Progenitor cell of endocrine pancreas (in vitro differentiated cells): ENCODE measurements at places on chromosomes 5 and 9.

DNA sequence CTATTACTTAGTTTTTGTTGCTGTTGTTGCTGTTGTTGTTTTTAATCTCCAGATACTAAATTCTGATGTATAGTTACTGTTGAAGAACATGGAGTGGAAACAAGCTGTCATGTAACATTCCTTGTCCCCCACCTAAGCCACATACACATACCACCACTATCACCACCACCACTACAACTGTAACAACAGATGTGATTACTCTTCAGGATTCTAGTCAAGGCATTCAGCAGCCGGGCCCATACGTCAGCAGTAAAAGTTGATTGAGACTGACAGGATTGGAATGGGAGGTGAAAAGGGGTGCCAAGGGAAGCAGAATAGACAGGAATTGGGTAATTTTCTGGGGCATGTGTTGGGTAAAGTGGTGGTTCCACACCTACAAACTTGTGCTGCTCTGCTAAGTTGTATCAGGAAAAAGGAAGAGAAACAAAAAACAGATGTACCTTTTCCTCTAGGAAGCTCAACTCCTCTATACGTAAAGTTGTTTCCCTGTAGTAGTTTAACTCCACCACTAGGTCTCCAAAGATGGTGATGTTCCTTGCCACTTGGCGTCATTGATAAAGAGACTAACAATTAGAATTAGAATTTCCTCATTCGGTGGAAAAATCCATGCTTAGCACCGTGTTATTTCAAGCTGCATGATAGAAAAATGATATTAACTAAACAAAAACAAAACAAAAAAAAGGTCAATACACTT, 138.6 kb downstream of the ARRDC3 start:
- no peaks in the 10 kb centered on the region for H3K27me3 ChIP-seq
- peaks cover 3% of the 10 kb centered on the region for H3K36me3 ChIP-seq
- peaks cover 2% of the 10 kb centered on the region for H3K4me1 ChIP-seq
- H3K4me3 ChIP-seq, result no peak overlapping the region
- no peak overlapping the region for H3K27ac ChIP-seq

- no peak overlapping the region for H3K27ac ChIP-seq
- H3K27me3 ChIP-seq, result peaks cover 3% of the 10 kb centered on the region
- H3K4me3 ChIP-seq, result no peak overlapping the region
- no peaks in the 10 kb centered on the region for H3K36me3 ChIP-seq
Measured at GRCh38 chr9:74275872-74276508, 221.1 kb upstream of the RORB start.

GRCh38 chr5:154756009-154756867, 1.1 kb downstream of the LARP1 start:
- H3K27me3 ChIP-seq, result no peaks in the 10 kb centered on the region
- peak overlapping the region; percentile 98 for H3K27ac ChIP-seq
- peak overlapping the region; percentile 98 for H3K4me3 ChIP-seq
- peaks cover 45% of the 10 kb centered on the region for H3K4me1 ChIP-seq
- peak; percentile 30 for DNase-seq

- no peaks in the 10 kb centered on the region for H3K4me1 ChIP-seq
- H3K4me3 ChIP-seq, result no peak overlapping the region
- H3K36me3 ChIP-seq, result no peaks in the 10 kb centered on the region
- H3K27ac ChIP-seq, result peak overlapping the region; percentile 31
Measured at GRCh38 chr5:113336975-113337374, 97.8 kb downstream of the TSSK1B start.

- no peak overlapping the region for H3K27ac ChIP-seq
- no peaks in the 10 kb centered on the region for H3K27me3 ChIP-seq
- no peaks in the 10 kb centered on the region for H3K36me3 ChIP-seq
- H3K4me3 ChIP-seq, result no peak overlapping the region
- H3K4me1 ChIP-seq, result no peaks in the 10 kb centered on the region
- no peak for DNase-seq
Measured at GRCh38 chr5:84535281-84535680, 150.6 kb upstream of the EDIL3 start.

DNA sequence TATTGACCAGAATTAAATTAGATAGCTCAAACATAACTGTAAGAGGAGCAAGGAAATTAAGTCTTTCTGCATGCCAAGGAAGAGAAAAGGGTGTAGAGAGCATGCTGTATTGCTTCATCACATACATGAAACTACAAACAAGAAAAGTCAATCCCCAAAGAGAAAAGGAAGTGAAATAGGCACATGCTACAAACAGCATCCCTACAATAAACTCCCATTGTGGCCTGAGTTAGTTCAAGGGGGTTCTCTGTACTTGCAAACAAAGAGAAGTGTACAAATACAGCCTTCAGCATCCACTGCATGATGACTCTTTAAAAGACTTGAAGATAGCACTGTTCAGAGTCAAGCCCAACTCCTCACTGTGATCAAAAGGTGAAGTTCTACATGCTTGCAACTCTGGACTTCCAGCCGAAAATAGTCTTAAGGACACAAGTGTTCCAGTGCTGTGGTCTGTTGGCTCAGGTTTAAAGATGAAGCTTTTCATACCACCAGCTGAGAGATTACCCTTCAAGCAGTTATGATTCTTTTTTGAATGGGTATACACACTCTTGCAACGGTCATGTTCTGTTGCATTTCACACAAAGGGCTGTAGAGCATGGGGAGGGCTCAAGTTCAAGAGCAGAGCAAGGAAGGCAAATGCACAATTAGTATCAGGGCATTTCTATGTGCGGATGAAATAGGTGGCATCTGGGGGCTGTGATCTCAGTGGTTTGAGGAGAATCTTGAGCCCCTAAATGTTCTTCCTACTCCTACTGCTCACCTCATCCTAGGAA, 534.5 kb downstream of the EBF1 start:
- H3K36me3 ChIP-seq, result no peaks in the 10 kb centered on the region
- no peak overlapping the region for H3K4me3 ChIP-seq
- H3K27ac ChIP-seq, result no peak overlapping the region
- peaks cover 8% of the 10 kb centered on the region for H3K27me3 ChIP-seq
- no peak for DNase-seq

DNA sequence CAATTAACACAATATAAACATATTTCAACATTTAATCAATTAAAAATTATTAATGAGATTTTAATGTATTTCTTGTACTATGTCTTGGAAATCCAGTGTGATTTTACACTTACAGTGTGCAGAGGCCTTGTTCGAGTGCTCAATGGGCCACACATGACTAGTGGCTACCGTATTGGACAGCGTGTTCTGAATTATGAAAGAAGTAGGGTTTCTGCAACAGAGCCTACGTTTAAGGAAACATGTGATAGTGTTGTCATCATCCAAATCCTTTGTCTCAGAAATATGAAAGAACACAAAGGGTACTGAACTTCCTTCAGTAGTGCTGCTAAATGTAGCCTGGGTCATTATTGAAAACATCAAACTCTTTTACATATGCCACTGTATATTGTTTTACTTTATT, 29.5 kb downstream of the NPR3 start:
- H3K27ac ChIP-seq, result no peak overlapping the region
- H3K36me3 ChIP-seq, result no peaks in the 10 kb centered on the region
- no peak overlapping the region for H3K4me3 ChIP-seq
- H3K27me3 ChIP-seq, result no peaks in the 10 kb centered on the region
- no peak for DNase-seq

DNA sequence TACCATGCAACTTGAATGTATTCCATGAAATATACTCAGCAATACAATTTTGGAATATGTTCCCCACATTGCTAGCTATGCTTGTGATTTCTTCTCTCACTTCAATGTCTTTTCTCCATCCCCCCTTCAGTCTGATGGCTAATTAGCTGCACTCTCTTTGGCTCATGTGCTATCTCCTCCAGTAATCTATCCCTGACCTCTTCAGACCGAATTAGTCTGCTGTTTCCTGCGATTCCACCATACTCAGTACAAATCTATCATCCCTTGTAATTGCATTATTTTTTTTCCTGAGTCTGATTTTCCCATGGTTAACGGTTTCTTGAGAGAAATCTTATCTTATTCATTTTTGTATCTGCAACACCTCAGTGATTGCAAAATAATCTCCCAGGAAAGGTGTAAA, 360.7 kb upstream of the CDH10 start:
- DNase-seq, result no peak
- no peaks in the 10 kb centered on the region for H3K36me3 ChIP-seq
- H3K27ac ChIP-seq, result no peak overlapping the region
- H3K4me3 ChIP-seq, result no peak overlapping the region
- H3K27me3 ChIP-seq, result no peaks in the 10 kb centered on the region

DNA sequence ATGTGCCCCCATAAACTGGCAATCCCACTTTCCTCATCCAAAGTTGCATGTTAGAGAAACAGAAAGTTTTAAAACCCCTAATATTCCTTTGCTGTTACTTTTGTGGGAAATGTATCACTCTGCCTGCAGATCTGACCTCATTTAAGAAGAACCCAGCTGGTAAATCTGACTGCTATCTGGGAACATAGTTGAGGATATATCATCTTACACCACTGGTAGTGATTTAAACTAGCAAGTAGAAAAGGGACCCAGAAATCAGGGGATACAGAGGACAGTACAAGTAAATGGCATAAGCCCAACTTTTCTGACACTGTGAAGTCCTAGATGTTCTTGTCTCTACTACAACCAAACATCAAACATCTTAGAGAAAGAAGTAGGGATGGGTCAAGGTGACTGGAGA, 1060.5 kb upstream of the DMAC1 start:
- H3K27ac ChIP-seq, result no peak overlapping the region
- H3K4me1 ChIP-seq, result peaks cover 17% of the 10 kb centered on the region
- H3K27me3 ChIP-seq, result peaks cover 23% of the 10 kb centered on the region

GRCh38 chr9:69900406-69900805, 79.8 kb downstream of the CFAP95 start:
- no peaks in the 10 kb centered on the region for H3K27me3 ChIP-seq
- H3K4me3 ChIP-seq, result no peak overlapping the region
- H3K36me3 ChIP-seq, result no peaks in the 10 kb centered on the region

DNA sequence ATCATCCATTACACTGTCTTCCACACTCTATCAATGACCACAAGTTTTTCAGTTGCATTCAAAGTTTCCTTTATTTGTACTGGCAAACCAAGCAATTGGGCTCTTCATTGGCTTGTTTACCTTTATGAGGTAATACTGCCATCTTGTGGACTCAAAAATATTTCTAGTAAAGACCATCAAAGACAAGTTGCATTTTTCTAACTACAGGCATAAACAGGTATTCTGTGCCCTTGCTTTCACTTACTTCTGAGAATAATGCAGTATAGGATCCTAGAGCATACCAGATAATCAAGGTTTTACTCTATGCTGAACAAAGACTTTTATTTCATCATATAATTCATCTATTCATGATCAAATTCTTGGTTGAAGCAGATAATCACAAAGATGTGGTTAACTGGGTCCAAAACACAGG, 173.7 kb upstream of the POU5F2 start:
- peaks cover 2% of the 10 kb centered on the region for H3K36me3 ChIP-seq
- no peak for DNase-seq
- no peaks in the 10 kb centered on the region for H3K27me3 ChIP-seq
- H3K4me1 ChIP-seq, result peaks cover 2% of the 10 kb centered on the region

GRCh38 chr5:93782978-93783377, 41.6 kb upstream of the POU5F2 start:
- no peaks in the 10 kb centered on the region for H3K27me3 ChIP-seq
- peaks cover 8% of the 10 kb centered on the region for H3K4me1 ChIP-seq
- no peak overlapping the region for H3K4me3 ChIP-seq
- no peaks in the 10 kb centered on the region for H3K36me3 ChIP-seq
- no peak for DNase-seq

- H3K27ac ChIP-seq, result no peak overlapping the region
- no peak overlapping the region for H3K4me3 ChIP-seq
- DNase-seq, result no peak
- H3K4me1 ChIP-seq, result peaks cover 19% of the 10 kb centered on the region
Measured at GRCh38 chr5:163968651-163969050, 463.2 kb downstream of the MAT2B start.

DNA sequence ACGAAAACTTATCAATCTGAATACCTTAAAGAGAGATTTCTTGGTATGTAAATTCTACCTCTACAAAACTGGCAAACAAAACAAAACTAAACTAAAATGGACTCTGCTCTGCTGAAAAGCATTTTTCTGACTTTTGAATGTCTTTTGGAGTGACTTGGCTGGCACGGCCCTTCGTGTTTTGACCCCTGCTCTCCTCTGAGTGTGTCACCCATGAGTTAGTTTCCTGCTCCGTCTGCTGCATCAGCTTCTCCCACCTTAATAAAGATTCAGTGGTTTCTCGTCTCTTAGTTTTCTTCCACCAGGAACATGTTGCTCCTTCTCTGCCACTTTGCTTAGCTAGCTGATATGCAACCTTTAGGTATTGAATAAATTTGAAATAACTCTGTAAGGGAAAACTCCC, 1084.0 kb upstream of the CDH18 start:
- H3K27me3 ChIP-seq, result no peaks in the 10 kb centered on the region
- no peaks in the 10 kb centered on the region for H3K36me3 ChIP-seq
- no peak overlapping the region for H3K27ac ChIP-seq
- H3K4me1 ChIP-seq, result no peaks in the 10 kb centered on the region
- H3K4me3 ChIP-seq, result no peak overlapping the region
- DNase-seq, result no peak

GRCh38 chr9:135030566-135031226, 56.8 kb upstream of the OLFM1 start:
- H3K4me3 ChIP-seq, result no peak overlapping the region
- no peak overlapping the region for H3K27ac ChIP-seq
- peaks cover 32% of the 10 kb centered on the region for H3K27me3 ChIP-seq

DNA sequence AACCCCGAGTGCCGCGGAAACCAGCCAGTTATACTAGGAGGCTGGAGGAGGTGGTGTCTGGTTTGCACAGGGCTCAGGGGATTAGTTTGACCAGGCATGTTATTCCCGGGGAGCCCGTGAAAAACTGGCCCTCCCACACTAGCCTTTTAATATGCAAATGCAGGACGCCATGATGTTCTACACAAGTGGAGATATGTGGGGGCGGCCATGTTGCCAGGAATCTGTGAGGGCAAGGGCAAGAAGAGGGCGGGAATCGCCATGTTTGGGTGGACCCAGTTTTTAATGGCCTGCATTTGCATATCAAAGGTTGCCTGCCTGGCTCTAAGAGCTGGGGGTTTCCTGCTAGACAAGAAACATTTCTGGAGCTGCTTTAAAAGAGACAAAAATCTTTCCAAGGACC, 940.7 kb downstream of the CDH18 start:
- H3K4me1 ChIP-seq, result no peaks in the 10 kb centered on the region
- no peaks in the 10 kb centered on the region for H3K27me3 ChIP-seq
- no peaks in the 10 kb centered on the region for H3K36me3 ChIP-seq
- DNase-seq, result no peak
- no peak overlapping the region for H3K27ac ChIP-seq

- no peak for DNase-seq
- peak overlapping the region; percentile 94 for H3K27ac ChIP-seq
- H3K4me3 ChIP-seq, result peak overlapping the region; percentile 90
- H3K27me3 ChIP-seq, result peaks cover 16% of the 10 kb centered on the region
- peaks cover 4% of the 10 kb centered on the region for H3K4me1 ChIP-seq
- peaks cover 1% of the 10 kb centered on the region for H3K36me3 ChIP-seq
Measured at GRCh38 chr9:87725356-87725899, 491 bp upstream of the CTSL start.

- H3K4me3 ChIP-seq, result peak overlapping the region; percentile 65
- peak overlapping the region; percentile 97 for H3K27ac ChIP-seq
Measured at GRCh38 chr9:683509-684021, 157.9 kb upstream of the DMRT1 start.

- no peak overlapping the region for H3K27ac ChIP-seq
- no peak overlapping the region for H3K4me3 ChIP-seq
- DNase-seq, result no peak
- no peaks in the 10 kb centered on the region for H3K36me3 ChIP-seq
Measured at GRCh38 chr9:117365438-117365837, 49.4 kb downstream of the ASTN2 start.
